ENCODE measurements at places on chromosomes 2 and 18.

DNA sequence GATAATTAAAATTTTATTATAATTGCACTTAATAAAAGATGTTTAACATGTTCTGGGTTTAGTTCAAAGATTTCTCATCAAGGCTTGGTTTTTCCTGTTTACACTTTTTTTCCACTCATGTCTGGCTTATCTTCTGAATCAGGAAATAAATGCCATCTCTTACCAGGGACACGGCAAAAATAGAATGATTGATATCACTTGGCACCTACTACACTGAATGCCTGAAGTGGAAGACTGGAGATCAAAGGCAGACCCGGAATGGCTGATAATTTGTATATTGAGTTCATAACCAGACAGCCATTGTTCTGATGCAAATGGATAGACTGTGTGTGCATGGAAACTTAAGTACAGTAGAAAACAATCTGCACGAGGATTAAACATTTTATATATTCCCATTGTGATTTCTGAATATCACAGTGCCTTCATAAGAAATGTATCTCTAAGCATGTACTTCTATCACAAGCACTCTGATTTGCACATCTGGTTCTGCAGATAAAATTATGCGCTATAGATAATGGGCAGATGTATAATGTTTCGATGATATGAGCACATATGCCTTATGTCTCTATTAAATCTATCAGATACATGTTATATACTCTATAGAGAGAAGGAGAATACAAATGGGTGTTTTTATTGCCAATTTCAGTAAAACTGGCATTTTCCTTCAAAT is 304.8 kb downstream of the RND3 start:
- DNase-seq: no peak

- DNase-seq: no peak
Observed at GRCh38 chr18:55577812-55578539, 10.0 kb downstream of the TCF4 start.

- no peak for DNase-seq
Observed at GRCh38 chr2:47664817-47665216, 118.1 kb upstream of the MSH6 start.

- DNase-seq: no peak
Observed at GRCh38 chr2:218832520-218832919, 917 bp upstream of the PRKAG3 start.

DNA sequence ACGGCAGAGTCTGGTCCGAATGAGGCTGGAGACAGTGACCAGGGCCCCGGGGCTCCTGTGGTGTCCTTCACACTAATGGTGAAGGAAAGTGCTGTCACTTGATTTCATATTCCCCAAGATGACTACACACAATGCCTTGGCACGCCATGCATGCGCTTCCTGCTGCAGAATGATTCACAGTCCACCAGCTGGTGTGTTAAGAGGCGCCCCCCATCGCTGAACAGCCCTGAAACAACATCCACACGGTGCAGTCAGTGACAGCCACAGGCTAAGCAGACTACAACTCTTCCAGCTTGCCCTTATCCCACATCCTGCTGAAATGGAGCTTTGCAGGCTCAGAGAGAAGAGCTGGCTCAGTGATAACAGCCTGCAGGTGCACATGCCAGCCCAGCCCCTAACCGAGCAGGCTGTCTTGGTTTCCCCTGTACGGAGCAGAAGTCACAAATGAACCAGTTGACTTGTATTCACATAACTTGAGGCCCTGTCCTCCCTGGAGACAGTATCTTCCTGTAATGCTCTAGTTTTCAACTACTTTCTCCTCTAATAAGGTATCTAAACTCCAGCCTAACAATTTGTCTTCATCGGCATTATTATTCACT is 24.3 kb upstream of the CDH20 start:
- no peak for DNase-seq

GRCh38 chr2:47519147-47519537 is 116.2 kb downstream of the MSH2 start:
- DNase-seq: no peak

DNA sequence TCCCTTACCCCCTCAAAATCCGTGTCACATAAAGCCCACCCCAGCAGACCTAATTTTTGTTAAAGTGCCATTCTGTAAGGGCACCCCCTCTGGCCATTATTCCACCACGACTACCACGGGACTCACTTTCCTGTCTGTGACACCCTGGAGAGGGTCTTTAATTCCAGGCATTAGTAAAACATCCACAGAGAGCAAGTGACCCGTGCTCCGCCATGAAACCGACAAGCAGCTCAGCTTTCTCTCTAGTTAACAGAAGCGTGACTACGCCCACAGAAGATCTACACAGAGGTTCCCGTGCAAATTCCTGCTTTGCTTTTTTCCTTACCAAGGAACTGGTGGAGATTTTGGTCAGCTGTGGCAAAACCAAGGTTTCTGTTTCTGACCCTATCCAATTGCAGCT is 4.4 kb downstream of the SIGLEC15 start:
- DNase-seq: no peak

GRCh38 chr2:178892751-178893625 is 85.8 kb upstream of the TTN start:
- DNase-seq: no peak

Measured in HuH-7.5 (cell line).